ENCODE measurements at places on chromosomes 1 and 21.

- no peak for DNase-seq
These were observed 6.7 kb downstream of the C1orf115 start for GRCh38 chr1:220696863-220697231.

- DNase-seq = no peak
These were observed 8.5 kb upstream of the GPR137B start for GRCh38 chr1:236133802-236134201.

GRCh38 chr1:195915826-195916225 lies 692.4 kb downstream of the KCNT2 start:
- no peak for DNase-seq

DNA sequence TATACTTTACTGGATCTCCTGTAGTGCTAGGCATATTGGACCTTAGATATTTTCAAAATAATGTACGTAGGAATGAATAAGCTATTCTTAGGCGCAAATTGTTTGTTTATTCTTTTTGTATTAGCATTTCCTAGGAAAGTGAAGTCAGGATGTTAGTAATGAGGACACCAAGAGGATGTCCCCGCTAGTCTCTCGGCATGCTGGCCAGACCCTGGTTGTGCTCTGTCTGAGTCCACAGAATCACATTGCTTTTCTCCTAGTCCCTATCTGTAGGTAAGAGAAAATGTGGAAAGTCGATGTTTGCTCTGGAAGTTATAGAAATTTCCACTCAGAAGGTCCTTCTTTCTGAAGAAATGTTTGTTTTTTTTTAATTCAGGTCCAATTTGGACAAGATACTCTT lies 31.1 kb downstream of the DNM3 start:
- DNase-seq = no peak

DNA sequence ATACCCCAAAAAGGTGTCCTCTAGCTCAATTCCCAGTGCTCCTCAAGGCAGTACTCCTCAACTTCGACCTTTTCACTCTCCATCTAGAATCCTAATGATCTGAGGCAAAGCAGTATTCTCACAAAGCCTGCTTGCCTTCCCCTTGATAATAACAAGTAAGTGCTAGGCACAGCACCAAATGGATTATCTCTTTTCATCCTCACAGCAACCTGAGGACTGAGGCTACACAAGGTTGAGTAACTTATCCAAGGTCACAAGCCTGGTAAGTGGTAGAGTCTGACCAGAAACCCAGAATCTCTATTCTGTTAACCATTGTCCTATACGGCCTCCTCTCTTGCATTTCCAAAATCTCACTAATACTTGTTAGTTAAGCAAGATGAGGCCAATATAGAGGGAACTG lies 5.1 kb downstream of the SYDE2 start:
- DNase-seq = no peak

DNA sequence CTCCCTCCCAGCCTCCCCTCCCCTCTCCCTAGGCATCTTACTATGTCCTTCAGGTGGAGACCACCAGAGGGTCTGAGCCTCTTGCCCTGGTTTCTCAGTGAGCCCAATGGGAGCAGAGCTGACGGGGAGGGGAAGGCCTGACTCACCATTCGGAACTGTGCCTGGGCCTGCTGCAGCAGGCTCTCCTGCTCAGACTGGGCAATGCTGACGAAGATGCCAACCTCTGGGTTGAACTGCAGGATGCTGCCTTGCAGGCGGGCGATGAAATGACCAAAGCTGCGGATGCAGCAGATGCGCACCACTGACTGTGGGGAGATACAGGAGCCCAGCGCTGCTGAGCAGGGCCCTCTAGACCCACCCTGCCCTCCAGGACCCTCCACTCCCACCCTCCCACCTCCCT lies 11.0 kb upstream of the PAQR6 start:
- no peak for DNase-seq

GRCh38 chr21:43644609-43645008 lies 14.7 kb downstream of the HSF2BP start:
- DNase-seq = no peak

GRCh38 chr21:18164933-18165332 lies 79.7 kb upstream of the CHODL start:
- DNase-seq = no peak

- no peak for DNase-seq
These were observed 57.8 kb downstream of the LPAR3 start for GRCh38 chr1:84835169-84835568.

- peak; percentile 7 for DNase-seq
These were observed 35.8 kb downstream of the EVI5 start for GRCh38 chr1:92749024-92749634.

DNA sequence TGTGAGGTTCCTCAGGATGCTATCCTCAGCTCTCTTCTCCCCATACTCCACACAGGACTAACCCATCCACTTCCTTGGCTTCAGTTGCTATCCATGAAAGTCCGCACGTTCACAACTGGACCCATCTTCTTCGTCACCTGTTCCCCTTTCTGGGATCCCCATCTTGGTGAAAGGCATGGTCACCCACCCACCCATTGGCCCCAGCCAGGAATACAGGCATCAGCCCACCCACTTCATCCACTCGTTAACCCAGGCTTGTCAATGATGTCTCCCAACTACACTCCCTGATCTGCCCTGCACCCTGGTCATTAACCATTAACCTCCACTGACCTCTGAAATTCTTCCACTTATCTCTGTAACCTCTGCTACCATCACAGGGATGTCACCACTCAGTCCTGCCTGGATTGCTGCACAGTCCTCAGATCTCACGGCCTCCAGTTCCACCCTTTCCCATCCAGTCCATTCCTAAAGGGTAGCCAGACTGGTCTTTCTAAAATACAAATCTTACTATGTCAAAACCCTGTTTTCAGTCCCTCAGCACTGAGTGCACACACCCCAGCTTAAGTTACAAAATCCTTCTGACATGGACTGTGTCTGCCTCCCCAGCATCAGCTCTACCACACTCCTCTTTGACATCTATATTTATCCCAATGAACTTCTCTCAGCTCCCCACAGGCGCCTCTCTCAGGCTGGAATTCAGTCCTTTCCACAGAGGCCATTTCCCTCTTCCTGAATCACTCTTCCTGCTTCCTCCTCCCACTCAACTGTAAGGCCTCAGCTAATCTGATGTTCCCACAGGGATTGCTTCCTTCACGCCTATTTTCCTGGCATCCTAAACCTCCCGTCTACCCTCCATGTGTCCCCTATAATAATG lies 10.4 kb downstream of the PGLYRP4 start:
- DNase-seq = no peak

- DNase-seq = no peak
These were observed 5.1 kb downstream of the PODN start for GRCh38 chr1:53066891-53067738.

DNA sequence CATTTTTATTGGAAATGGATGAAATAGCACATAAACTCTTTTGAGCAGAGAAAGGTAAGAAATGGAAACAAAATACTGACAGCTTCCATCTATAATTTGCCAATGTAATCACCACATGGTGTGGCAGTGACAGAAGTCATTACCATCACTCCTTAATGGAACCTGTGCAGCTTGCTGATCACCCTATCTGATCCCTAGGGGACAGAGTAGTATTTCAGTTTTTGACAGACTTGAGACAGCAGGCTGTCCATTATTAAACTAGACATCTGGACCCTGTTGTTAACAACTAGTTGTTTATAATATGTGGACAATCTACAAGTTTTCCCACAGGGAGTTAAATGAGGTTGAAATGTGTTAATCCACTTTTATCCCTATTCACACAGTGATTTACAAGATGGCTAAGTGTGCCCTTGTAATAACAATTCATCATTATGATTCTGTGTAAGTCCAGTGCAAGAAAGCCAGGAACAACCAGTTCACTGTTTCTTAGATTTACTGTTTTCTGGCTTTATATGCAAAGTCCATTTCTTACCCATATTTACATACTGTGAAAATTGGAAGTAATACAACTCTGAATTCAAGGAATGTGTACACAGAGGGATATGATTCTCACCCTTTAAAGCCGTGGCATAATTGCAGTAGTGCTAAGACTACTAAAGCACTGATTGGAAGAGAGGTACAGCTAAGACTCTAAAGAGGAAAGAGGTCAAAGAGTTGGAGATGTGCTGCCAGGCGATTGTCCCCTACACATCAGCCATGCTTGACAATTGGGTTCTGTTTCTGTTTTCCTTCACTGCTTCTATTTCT lies 9.1 kb downstream of the KCNT2 start:
- no peak for DNase-seq

DNA sequence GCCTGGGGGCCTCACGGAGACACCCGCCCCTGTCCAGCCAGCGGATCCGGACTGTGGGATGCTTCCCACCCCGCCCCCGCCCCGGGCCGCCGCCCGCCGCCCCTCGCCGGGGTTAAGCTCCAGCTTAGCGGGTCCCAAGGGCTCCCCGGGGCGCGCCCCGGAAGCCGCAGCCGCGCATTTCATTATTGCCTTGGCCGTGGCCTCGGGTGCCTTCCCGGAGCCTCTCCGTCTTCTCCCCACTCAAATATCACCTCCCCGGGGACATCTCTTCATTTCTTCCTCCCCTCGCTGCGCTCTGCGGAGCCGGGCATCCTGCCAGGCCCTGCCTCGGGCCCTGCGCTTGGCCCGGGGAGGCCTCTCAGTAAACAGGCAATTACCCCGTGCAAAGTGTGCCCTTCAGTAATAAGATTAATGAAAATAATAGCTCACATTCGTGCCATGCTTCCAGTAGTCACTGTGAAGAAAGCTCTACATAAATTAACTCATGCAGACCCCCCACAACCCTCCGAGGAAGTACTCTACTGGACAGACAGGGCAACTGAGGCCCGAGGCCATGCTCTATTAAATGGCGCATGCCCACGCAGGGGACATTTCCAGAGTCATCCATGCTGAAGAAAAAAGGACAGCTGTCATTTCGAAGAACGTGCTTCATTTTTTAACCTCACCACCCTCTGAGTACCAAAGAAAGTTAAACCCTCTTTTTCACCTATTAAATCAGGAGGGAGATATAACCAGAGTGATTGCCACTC lies 49.9 kb upstream of the LAPTM5 start:
- DNase-seq = no peak

DNA sequence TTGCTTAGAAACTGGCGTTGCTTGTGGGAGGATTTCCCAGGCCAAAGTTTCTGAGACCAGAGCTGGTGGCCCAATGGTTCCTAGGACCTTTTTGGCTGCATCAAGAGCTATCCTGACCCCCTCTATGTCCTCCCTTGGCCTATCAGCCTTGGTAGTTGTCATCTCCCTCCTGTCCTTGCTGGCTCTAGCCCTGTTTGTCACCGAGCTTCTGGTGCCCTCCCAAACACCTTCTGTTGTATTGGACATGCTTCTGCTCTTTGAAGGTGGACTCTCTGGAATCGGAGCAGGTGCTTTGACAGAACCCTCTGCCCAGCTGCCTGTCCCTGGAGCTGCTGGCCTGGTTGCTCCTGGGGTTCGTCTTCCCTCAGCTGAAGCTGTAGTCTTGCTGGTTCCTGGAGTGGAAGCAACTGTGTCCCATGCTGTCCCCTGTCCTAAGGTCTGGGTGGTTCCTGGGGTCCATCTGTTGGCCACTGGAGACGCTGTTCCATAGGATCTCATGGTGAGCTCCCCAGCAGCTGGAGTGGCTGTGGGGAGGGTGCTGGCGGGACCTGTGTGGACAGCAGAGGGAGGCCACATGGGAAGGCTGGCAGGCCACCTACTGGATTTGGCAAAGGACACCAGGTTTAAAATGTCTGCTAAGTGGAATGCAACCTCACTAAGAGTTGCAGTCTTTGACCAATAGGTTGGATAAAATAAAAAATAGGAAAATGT lies 9.4 kb downstream of the FCAMR start:
- DNase-seq = no peak

DNA sequence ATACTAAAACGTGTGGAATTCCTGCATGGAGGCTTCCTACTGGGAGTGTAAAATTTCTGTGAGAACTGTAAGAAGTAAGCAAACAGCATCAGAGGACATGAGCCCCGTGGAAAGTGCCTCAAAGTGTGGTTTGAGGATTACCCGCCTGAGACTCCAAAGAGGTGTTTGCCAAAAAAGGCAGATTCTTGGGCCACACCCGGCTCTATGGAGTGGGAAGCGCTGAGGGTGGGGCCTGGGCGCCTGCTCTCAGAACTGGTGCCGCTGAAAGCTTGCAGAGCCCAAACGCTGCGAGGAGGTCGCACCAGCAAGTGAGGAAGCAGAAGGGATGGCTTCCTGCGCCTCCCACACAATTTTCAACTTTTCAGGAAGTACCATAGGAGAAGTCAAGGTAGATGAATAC lies 43.0 kb upstream of the PSEN2 start:
- no peak for DNase-seq

GRCh38 chr1:178752891-178753290 lies 27.8 kb downstream of the RALGPS2 start:
- no peak for DNase-seq

DNA sequence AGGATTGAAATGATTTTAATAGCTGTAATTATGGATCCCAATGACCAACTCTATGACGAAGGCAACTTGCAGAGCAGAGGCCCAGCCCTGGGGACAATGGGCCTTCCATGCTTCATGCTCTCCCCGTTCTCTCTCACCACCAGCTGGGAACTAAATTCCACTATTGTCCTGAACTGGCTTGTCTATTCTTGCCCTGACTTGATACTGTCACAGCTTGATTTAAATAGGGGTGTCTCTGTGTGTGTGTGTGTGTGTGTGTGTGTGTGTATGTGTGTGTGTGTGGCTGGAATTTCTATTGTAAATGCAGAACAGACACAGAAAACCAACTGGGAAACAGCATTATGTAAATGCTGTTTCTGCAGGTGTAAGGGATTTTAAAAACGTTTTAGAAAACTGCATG lies 57.0 kb downstream of the SLC22A15 start:
- DNase-seq = no peak

DNA sequence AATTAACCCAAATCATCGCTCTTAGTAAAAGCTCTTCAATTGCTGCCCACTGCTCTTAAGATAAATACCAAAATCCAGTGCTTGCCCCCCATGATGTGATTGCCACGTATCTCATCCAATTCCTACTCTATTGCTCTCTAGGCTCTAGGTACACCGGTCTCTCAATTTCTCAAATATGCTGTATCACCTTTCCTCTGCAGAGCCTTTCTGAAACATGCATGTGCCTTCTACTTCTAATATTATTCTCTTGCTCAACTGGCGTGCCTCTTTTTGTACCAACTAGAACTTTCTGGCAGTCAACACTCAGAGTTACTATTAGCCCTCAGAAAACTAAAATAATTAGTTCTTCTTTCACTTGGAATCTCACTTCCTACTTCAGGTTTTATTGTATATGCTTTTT lies 111.7 kb upstream of the LBR start:
- no peak for DNase-seq

DNA sequence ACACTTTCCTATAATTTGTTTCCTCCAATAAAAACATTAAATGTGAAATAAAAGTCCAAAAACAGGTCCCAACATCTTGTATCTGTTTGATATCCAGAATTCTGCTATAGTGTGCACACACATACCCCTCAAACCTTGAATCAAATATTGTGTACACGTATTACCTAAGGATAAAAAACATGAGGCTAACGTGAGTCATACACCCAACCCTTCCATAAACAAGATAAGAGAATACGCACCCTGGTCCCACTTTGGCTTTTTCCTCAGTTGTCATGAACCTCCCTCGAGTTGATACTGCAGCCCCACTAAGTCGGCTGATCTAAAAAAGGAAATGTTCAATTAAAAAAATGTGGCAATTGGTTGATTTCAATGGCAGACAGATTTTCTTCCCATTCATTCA lies 5.2 kb downstream of the KHDC4 start:
- no peak for DNase-seq
